AG08395 (cell line): ENCODE measurements at places on chromosomes 2 and 18.

- no peak for DNase-seq
These were observed 260.5 kb upstream of the MYT1L start for GRCh38 chr2:2591542-2591940.

DNA sequence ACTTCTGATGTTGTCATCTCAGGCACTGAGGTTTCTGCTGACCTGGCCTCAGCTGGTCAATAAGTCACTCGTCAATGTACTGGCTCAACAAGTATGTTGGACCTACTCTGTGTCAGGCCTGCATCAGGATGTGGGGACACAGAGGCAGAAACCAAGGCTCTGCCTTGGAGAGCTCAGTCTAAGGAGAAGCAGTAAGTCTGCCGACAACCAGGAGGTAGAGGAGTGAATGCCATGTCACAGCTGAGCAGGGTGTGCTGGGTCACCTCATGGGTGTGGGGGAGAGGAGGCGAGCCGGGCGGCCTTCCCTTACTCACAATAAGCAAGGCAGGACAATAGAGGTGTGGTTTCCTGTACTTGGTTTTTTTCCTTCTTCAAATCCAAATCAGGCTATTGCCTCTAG is 75.8 kb downstream of the COLEC12 start:
- DNase-seq = no peak

GRCh38 chr18:70674896-70675295 is 386.1 kb downstream of the SOCS6 start:
- DNase-seq = no peak

DNA sequence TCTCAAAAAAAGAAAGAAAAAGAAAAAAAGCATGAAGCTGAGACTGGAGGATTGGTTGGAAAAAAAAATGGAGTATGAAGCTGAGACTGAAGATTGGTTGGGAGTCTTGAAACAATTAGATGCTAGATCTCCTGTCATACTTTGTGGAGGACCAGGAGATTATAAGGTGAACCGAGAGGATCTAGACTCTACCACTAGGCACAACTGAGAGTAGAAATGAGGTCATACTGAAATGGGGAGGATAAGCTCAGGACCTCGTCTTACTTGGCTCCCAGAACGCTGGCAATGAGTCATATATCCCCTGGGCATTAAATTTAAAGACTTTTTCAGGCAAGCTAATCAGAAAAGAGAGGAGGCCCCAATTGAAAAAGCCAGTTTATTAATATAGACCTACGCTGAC is 3.3 kb upstream of the ORC2 start:
- peak; percentile 61 for DNase-seq

GRCh38 chr2:70906439-70907005 is 29.2 kb upstream of the ATP6V1B1 start:
- no peak for DNase-seq
